SK-MEL-5 (cell line): ENCODE measurements at places on chromosomes 6 and 20. TPM values are rescaled to one million over a fixed set of nuclear protein-coding genes. Genes with fewer than 3 reads are reported as not detected.

Gene POPDC3
- total RNA-seq: 67.5 and 69.1 TPM in 2 replicates

Gene FAM217A
- total RNA-seq: not detected in 2 replicates

Gene MUCL3
- not detected in 2 replicates for total RNA-seq

Gene KCTD20
- 83.0 and 89.0 TPM in 2 replicates for total RNA-seq

Gene NNAT
- not detected in 2 replicates for total RNA-seq

Gene SYNDIG1
- not detected in 2 replicates for total RNA-seq

Gene MUC22
- total RNA-seq: not detected in 2 replicates

Gene SLC4A11
- total RNA-seq: 0.82 and 1.8 TPM in 2 replicates

Gene MICB
- total RNA-seq: 4.9 and 7.0 TPM in 2 replicates

Gene CENPW
- total RNA-seq: 11.0 and 15.6 TPM in 2 replicates

Gene C20orf144
- total RNA-seq: not detected in 2 replicates

Gene PM20D2
- total RNA-seq: 13.9 and 14.2 TPM in 2 replicates

Gene PLN
- not detected in 2 replicates for total RNA-seq

Gene KIFC1
- 21.8 and 23.9 TPM in 2 replicates for total RNA-seq

Gene MAK
- 0.26 and 0.29 TPM in 2 replicates for total RNA-seq

Gene ID4
- 30.9 and 31.9 TPM in 2 replicates for total RNA-seq

Gene SLA2
- not detected in 2 replicates for total RNA-seq

Gene TGM3
- total RNA-seq: not detected in 2 replicates

Gene CDH26
- total RNA-seq: 0.27 and 0.45 TPM in 2 replicates

Gene C6orf118
- total RNA-seq: not detected in 2 replicates

Gene ALDH5A1
- 6.1 and 7.2 TPM in 2 replicates for total RNA-seq

Gene PLA2G7
- 0.19 and 0.53 TPM in 2 replicates for total RNA-seq

Gene TREM2
- total RNA-seq: not detected in 2 replicates

Gene ARFGEF3
- total RNA-seq: 0.82 and 0.85 TPM in 2 replicates

Gene NTSR1
- total RNA-seq: not detected in 2 replicates

Gene SOX4
- total RNA-seq: 25.8 and 28.4 TPM in 2 replicates

Gene CCN6
- total RNA-seq: not detected in 2 replicates

Gene LY6G6D
- total RNA-seq: not detected in 2 replicates

Gene BTN1A1
- not detected in 2 replicates for total RNA-seq

Gene MDFI
- 0.21 TPM in 2 replicates for total RNA-seq

Gene C20orf141
- total RNA-seq: 0.88 TPM in 1 of 2 replicates, not detected in the other

Gene BPIFB1
- total RNA-seq: not detected in 2 replicates

Gene LTA
- total RNA-seq: not detected in 2 replicates

Gene ANGPT4
- not detected in 2 replicates for total RNA-seq

Gene ZNF391
- total RNA-seq: 1.7 and 2.7 TPM in 2 replicates
